Breast epithelium (tissue), 4 donors: ENCODE measurements at places on chromosomes 2 and 18. TPM values are rescaled to one million over a fixed set of nuclear protein-coding genes. Genes with fewer than 3 reads are reported as not detected.

- DNase-seq: no peak
Measured at GRCh38 chr2:228720895-228721294, 539.4 kb upstream of the SPHKAP start.

- no peak for DNase-seq
Measured at GRCh38 chr2:118320658-118321057, 232.4 kb downstream of the INSIG2 start.

DNA sequence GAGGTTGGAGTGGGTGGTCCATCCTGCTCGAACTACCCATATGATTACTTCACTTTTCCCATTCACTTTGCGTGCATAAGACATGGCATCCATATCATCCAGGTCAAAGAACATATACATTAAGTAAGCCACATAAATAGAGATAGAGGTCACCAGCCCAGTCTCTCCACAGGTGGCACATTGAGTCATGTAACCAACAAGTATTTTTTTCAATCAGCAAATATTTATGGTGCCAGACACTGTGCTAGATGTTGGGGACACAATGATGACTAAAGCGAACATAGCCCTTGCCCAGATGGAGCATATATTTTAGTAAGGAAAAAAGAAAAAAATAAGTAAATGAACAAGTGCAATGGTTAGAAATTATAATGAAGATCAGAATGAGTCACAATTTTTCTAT is 83.6 kb upstream of the LCLAT1 start:
- DNase-seq: no peak

GRCh38 chr18:41899535-41899934 is 55.5 kb upstream of the PIK3C3 start:
- DNase-seq: no peak

DNA sequence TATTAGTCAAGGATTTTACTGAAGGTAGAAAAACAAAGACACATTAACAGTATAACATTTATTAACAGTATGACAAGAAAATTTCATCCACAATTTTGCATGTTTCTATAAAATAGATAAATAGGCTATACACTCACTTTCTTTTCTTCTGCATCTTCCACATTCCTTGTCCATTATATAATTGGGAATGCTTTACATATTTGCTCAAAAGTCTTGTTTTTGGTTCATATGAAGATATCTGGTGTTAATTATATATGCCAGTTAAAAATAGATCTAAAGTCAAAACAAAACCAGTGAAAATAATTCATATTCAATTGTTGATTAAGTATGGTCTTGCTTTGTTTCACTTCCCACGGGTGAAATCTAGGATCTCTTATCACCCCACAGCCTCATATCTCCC is 53.4 kb downstream of the SERPINB7 start:
- no peak for DNase-seq

Gene C2orf72
- total RNA-seq: 1.3 TPM
